ENCODE measurements at places on chromosomes 1 and 21.
A peak's percentile ranks its signal among the peaks of the same experiment; 100 is the strongest.

DNA sequence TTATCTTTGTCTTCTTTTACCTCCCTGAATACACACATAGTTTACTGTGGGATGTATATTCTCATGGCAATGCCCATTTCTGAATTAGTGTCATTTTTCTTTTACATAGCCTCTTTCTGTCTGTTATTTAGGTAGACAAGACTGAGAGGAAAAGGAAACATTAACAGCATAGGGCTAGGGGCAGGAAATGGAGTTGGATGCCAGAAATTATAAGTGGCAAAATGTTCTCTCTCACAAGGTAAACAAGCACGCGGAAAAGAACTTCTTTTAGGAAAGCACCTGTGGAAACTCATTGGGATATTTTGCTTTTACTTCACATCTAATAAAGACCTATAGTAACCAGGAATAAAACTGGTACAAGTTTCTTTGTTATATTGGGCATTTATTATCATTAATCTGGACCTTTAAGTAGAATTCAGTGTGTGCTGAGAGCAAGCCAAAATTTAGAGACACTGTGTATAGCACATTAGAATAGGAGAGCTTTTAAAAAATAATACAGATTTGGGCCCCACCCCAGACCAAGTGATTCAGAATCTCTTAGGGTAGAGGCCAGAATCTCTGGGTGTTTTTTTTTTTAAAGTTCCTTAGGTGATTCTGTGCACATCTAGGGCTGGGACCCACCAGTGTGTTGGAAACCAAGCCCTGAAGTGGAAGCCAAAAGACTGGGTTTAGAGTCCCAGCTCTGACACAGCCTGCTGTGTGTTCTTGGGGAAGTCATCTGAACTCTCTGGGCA is 32.7 kb downstream of the S100A10 start:
- DNase-seq, result no peak

DNA sequence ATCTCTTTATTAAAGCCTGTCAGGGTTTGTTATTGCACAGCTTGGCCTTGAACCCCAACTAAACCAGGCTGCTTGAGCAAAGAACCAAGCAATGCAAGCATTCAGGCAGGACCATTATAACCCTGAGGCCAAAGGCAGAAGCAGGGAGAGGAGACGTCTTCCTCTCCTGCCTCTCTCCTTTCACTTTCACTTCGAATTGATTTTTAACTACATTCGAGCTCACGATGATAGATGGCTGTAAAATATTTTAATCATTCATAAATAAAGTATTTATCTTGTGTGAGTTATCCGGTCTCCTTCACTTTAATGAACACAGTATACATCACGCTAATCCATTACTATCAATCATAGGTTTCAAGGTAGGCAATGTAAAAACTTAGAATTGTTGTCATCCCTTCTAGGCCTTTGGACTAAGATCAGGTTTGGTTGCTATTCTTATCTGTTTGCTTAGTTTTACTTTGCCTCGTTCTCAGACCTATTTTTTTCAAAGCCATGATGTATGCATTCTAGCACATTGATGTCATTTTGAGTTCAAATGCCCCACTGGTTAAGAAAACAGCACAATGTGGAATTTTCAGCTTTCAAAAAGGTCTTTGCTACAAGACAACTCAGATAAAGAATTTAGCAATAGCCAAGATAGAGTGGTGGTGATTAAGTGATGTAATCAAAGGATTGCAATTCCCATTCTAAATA is 480.2 kb upstream of the RUNX1 start:
- DNase-seq, result peak; percentile 37

DNA sequence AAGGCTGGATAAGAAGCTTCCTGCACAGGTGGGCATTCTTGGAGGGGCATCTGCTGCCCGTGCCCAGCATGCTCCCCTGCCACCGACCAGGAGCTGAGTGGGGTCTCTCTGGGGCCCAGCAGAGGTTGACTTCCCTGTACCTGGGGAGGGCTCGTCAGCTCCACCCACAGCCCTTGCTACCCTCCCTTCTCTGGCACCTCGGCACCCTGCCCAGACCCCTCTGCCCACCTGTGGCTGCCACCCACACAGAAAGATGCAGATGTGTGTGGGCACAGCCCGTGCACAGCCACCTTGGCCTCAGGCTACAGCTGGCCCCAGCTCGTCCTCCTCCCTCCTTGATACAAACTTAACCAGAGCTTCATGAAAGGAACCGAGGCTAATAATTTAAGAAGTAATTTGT is 241.2 kb upstream of the VAMP3 start:
- no peak for DNase-seq

- DNase-seq, result no peak
Measured at GRCh38 chr1:23081376-23081775, 62.1 kb downstream of the KDM1A start.

DNA sequence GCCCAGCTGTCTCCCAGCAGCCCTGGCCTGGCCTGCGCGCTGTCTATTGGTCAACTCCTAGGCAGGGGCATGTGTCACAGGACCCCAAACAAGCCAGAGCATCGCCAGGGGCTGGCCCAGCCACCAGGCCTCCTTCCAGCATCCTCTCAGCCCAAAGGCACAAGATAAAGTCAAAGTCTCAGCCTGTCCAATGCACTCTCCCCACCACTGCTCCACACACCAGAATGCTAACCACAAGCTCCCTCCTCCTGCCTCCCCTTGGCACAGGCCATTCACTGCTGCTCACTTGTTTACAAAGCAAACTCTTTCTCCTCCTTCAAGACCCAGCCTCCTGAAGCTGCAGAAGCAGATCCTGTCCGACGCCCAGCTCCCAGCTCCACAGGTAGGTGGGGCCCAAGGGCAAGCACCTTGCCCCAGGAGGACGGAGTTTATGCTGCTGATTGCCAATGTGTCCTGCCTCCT is 133.4 kb downstream of the DMRTB1 start:
- DNase-seq, result peak; percentile 28

GRCh38 chr21:30953605-30954004 is 72.2 kb upstream of the KRTAP11-1 start:
- no peak for DNase-seq

DNA sequence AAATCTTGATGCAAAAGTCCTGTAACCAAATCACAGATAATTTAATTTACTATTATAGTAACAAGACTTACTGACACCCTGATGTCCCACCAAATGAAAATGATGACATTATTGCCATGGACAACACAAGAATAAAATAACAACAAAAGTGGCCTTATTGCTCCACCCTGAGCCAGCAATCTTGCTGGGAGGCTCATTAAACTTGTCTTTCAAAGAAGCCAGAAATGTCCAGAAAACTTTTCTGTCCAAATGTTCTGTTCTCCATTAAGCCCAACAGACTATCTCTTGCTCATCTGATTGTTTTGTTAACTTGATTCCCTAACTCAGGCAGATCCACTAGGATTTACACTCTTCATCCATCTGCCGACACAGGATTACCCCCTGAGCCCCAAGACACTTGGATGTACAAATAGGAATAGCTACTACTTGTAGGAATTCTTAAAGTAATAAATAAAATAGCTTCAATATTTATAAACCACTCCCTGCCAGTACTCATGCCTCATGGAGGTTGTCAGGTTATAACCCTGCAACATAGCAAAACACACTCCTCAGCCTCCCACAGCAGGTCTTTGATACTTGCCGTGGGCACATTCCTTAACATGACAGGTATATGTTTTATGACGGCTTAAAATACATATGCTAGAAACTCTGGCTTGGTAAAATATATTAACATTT is 84.9 kb downstream of the PTPN14 start:
- no peak for DNase-seq

DNA sequence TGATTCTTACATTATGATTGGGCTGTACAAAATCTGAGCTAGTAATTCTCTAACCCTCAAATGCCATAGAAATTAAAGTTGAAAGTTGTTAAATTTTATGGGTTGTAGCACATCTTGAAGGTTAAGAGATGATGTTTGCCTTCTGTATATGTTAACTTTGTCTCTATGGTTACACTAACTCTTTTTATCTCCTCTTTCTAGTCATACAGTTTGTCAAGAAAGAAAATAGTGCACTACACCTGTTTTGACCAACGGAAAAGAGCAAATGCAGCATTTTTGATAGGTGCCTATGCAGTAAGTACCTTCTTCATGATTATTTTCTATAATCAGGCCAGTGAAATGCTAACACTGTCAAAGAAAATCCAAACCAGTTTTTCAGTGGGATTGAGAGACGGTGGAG is 38.2 kb downstream of the CDC14A start:
- no peak for DNase-seq

- DNase-seq, result no peak
Measured at GRCh38 chr21:16186742-16187141, 457.0 kb downstream of the USP25 start.

- no peak for DNase-seq
Measured at GRCh38 chr1:67635055-67635809, 49.8 kb upstream of the GADD45A start.

GRCh38 chr21:45820171-45821091 is 161.1 kb upstream of the COL6A1 start:
- DNase-seq, result peak; percentile 90

- no peak for DNase-seq
Measured at GRCh38 chr21:14968029-14968428, 96.8 kb downstream of the NRIP1 start.

DNA sequence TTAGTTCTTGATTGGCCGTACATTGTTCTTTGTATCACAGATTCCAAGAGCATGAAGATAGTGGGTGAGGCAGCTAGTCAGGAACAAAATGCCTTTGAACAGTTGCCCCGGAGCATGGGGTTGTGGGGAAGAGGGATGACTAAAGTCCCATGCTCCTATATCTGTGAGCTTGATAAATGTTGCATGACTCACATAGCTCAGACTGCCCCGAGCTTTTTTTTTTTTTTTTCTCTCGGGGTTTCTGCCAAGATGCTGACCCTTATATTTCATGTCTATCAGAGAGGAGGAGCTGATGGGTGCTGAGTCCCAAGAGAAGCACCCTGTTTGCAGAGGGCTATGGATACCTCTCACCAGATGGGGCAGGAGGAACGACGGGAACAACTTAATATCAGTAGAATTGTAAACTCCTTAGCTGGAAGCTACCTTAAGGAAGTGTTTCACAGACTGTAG is 40.6 kb downstream of the SRRM1 start:
- no peak for DNase-seq

- DNase-seq, result no peak
Measured at GRCh38 chr1:154733621-154734020, 125.6 kb upstream of the ADAR start.

DNA sequence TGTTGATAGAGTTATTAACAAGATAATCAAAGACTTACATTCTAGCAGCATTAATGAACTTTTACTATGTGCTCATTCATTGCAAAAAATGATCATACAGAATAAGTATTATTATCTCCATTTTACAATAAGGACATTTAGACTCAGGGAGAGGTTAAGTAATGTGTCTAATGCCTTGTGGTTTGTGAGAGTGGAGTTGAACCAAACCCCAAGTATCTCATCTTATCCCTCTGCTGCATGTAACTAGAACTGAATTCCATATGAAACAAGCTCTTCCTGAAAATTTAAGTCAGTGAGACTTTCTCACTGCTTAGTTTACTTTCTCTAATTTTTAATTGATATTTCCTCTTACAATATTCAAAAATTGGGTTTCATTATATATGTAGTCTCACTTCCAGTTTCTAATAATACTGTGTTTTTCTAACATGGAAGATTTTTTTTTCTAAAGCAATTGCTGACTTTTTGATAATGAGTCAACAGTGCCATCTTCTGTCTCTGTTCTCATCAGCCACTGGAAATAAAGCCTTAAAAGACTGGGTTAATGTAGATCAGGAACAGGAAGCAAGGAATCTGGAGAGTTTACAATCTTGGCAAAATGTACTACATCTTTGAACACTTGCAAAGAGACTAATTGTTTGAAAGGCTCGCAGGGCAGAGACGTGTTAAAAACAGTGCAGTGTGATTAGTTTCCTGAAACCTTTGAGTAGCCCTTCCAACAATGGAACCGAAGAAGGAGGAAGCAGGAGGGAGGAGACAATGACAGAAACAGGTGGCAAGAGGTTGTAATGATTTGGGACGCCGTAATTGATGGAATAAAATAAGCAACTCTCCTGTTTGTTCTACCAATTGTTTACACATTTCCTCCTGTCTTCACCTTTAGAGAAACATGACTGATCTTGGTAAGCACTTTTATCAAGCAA is 567.6 kb downstream of the MRPL39 start:
- DNase-seq, result no peak

DNA sequence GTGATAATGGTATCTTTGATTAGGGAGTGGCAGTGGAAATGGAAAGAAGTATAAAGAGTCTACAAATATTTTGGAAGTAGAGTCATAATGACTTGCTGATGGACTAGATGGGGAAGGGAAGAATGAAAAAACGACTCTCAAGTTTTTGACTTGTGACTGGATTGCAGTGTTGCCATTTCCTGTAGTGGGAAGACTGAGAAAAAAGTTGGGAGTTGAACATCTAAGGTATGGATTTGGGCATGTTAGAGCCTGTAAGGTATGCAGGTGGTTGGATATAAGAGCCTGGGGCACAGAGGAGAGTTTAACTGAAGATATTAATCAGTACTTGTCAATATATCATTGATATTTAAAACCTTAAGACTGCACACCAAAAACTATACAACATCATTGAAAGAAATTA is 19.4 kb downstream of the DNM3 start:
- DNase-seq, result no peak

DNA sequence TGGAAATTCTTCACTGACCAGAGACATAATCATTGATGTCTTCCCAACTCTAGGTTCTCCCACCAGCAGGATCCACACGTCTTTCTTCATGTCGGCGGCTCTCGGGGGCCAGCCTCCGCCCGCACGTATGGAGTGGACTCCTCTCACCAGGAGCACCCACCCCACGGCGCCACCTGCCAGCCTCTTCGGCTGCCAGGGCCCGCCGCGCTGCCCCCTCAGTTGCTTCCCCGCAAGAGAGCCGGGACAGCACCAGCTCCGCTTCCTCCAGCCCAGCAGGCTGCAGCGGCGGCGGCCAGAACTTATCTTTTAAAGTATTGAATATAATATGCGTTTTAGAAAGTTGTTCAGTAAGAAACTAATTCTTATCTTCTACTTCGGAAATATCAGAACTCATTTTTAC is 273.5 kb downstream of the LIPI start:
- no peak for DNase-seq

GRCh38 chr1:56506951-56507491 is 72.3 kb downstream of the PLPP3 start:
- DNase-seq, result no peak

DNA sequence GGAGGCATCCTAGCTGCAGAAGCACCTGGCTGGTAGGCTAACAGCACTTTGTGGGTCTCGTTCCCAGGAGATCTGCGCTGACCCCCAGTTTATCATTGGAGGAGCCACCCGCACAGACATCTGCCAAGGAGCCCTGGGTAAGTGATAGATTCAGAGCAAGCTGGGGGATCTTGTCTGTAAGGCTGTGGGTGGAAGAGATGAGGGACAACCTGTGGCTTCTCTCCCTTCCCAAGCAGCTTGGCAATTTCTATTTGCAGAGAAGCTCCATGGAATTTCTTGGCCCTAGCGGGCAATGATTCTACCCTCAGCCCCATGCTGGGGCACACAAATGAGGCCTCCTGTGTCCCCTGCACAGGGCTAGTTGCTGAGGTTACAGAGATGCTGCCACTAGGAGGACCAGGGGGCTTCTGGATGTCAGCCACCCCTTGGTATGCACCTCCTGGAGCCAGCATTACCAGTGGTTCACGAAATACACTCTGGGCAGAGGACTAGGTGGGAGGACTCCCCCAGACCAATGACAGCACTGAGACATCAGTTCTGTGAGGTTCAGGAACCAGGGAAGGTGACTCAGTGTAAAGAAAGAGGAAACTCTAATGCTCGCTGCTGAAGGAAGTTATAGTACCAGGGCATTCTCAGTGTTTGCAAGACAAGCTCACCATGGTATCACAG is 5.5 kb downstream of the CAPN2 start:
- DNase-seq, result no peak

All from smooth muscle cell of the brain vasculature (primary cell).